ENCODE measurements at places on chromosomes 11 and 22.

DNA sequence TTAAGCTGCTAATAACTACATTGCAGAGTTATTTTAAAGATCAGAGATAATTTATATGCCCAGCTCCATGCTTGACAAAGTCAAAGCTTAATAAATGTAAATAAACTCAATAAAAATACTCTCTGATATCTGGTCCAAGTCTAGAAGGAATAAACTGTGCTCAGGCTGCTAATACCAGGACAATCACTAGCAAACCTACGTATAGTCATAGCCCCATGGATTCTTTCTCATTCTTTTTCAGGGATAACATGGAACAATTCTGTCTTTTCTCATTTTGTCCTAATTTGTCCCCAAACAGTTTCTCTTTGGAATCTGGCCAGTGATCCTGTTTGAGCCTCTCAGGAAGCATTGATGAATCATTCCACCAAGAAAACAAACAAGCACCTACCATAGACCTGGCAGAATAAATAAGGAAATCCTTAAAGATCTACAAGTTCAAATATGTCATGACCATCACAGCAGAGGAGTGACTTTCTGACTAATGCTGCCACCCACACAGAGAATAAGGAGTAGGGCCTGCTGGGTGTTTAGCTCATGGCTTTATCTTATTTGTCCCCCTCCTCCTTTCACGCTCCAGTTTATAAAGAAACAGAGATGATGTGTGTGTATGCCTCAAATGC lies 14.1 kb upstream of the B3GNT6 start:
- no peak for DNase-seq

GRCh38 chr22:43436868-43437267 lies 25.1 kb downstream of the MPPED1 start:
- no peak for DNase-seq

DNA sequence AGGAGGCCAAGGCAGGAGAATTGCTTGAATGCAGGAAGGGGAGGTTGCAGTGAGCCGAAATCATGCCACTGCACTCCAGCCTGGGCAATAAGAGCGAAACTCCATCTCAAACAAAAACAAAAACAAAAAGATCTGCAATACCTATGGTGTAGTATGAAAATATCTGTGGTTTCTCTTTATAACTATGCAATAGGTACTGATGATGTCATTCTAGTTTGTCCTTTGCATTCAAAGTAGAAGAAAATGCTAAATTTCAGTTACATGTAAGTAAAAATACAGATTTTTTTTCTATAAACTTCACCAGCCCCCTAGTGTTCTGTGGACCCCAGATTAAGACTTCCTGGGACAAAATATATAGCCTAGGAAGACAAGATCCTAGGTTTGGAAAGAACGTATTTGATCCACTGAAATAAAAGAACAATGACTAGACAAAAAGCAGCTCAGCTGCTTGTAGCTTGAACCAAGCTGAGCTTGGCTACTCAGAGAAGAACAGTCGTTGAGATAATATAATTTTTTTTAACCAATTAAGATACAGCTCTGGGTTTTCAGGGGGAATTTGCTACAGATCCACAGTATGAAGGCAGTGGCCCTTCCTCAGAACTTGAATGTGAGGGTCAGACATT lies 2.8 kb upstream of the HBE1 start:
- DNase-seq: no peak

- DNase-seq: no peak
These were observed 458.3 kb downstream of the METTL15 start for GRCh38 chr11:28566339-28567089.

GRCh38 chr22:39450258-39450955 lies 6.4 kb upstream of the MGAT3 start:
- no peak for DNase-seq

- no peak for DNase-seq
These were observed 37.4 kb upstream of the TPBGL start for GRCh38 chr11:75203138-75203537.

Data from NCI-H2107 (cell line).